Motor neuron (in vitro differentiated cells): ENCODE measurements at places on chromosomes 2 and 18. TPM values are rescaled to one million over a fixed set of nuclear protein-coding genes. Genes with fewer than 3 reads are reported as not detected.
A peak's percentile ranks its signal among the peaks of the same experiment; 100 is the strongest.

DNA sequence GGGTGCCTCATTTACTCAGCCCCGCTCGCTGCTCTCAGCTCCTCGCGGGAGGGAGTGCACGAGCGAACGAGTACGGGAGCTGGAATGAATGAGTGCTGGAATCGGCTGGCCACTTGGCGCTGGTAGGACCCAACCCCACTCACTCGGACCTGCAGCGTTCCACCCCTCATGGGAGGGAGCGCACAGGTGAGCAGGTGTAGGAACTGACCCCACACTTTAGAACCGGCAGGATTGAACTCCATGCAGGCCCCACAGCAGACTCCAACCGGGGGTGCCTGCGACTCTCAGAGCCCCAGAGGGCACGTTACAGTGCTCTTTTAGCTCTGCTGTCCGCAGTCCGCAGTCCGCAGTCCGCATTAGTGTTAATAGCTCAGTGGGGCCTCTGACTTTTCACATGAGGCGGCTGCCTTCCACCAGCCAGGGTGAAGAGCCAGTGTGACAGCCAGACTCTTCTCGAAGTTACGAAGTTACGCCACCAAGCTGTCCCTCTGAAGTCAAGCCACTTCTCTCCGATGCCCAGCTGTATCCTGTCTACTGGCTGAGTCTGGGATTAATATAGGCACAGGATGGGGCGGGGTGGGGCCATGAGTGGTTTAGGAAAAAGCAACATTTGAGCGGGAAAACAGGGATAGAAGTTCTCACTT is 102.7 kb upstream of the ARHGAP15 start:
- ATAC-seq = no peak

GRCh38 chr2:24892928-24893327 is 27.1 kb downstream of the ADCY3 start:
- ATAC-seq = no peak

DNA sequence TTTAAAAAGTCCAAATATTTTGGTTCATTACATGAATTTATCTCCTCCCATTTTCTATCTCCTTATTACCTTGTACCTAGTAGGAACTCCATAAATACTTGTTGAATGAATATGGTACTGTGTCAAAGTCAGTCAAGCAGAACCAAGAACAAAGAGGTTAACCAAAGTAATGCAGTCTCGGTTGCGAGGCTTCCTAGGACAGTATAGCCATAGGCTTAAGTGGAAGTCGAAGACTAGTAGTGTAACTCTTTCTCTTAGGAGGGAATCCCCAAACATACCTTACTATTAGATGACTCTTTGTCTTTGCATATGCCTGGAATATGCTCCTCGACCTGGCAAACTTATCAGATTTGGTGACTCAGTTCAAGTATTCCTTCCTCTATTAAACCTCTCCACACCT is 4.8 kb downstream of the LIPT1 start:
- no peak for ATAC-seq

GRCh38 chr2:19973466-19973865 is 16.4 kb downstream of the WDR35 start:
- no peak for ATAC-seq

DNA sequence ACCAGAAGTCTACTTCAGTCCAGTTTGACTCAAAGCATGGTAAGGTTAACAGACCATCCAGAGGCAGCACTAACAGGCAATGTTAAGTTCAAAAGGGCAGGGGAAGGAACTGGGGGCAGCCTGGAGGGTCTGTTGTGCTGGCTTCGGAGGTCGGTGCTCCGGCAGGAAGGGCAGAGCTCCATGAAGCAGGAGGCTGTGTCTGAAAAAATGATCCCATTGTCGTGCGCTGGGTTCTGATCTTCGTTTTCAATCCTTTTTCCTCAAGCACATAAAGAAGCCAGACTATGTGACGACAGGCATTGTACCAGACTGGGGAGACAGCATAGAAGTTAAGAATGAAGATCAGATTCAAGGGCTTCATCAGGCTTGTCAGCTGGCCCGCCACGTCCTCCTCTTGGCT is 21.9 kb upstream of the DLX1 start:
- ATAC-seq = no peak

- ATAC-seq = peak; percentile 72
Observed at GRCh38 chr2:186422226-186422625, 63.8 kb upstream of the ZC3H15 start.

DNA sequence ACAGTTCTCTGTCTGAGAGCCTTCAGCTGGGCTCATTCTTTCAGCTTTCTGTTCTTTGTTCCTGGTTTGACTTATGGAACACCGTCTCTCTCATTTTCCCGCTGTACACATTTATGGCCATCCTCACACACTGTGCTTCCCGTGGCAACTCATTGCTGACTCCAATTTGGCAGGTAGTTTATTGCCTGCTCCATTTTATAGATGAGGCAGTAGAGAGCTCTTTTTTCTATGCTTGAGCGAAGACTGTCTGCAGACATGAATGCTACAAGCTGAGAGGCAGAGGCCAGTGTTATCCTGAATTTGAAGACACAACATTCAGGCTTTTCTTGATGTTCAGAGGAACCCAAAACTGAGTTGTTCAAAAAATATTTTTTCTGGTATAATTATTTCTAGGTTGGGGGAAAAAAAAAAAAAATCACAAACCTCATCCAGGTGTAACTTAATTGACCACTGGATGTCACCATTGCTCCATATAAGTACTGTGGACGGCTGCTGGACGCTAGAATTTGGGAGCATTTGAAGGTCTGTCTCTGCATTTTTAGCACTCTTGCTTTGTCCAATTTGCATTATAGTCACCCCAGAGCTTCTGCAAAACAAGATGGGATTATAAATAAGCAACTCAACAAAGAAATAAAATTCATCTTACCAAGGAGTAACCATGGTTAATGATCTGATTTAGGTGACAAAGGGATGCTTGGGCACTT is 83.5 kb downstream of the HRH4 start:
- ATAC-seq = peak; percentile 56

DNA sequence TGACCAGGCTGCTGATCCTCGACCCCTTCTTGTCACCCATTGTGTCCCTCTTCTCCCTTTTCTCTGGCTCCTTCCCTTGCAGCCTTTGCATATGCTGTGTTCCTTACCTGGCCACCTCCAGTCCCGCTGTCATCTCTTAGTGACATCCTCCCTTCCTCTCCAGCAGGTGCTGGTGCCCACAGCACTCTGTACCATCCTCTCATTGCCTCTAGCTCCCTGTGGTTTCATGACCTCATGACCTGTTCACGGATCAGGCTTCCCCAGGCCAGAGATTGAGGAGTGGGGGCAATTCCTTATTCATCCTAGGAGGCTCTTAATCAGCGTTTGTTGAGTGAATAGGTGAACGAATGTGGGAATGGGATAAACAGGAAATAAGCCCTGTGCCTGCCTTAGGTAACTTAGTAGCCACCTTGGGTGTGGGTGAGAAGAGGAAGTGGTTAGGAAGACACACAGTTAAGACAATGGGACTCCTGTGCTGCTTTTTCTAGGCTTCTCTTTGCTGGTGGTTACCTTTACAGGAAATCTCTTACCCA is 35.5 kb downstream of the ITGA6 start:
- ATAC-seq = no peak

DNA sequence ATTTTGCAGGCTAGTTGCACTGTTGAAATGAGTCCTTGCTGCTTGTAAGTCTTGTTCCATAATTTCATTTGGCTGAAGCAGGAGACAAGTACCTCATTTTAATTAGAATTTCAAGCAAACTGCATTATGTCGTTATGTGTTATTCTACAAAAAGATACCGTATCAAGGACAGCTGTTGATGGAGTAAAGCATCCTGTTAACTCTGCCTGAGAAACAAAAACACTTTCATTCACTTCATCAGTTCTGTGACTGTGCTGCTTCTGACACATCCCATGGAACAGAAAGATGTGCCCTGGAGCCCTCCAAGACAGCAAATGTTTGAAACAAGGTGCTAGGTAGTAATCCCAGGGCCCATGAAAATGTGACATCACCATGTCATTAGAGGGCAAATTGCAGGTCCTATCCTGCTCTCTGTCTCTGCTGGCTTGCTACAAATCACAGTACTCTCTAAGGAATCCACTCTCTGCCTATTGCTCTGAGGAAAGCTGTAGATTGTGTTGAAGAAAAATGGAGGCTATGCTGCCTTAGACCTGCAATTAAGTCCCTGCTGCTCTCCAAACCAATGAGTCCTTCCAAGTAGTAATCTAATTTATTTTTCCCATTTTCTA is 209.7 kb upstream of the PARD3B start:
- ATAC-seq = no peak

DNA sequence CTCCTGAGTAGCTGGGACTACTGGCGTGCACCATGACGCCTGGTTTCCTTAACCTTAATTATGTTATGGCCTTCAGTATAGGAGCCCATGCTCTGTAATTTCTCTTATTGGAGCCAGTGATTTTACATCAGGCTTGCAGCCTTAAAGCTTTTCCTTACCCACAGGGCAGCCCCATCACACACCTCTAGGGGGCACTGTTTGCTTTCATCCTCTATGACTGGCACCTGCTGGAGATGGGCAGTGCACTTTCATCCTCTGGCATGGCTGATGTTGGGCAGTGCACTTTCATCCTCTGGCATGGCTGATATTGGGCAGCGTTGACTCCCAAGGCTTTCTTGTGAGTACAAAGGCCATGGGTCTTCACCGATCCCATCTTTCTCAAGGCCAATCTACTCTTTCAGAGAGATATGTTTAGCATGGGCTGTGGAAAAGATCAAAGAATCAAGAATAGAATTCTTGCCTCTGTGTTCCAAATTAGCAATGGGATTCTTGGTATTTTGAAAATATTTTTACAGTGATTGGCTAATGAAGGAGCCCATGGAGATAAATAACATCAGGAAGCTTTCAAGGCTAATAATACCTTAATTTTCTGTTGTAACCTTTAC is 80.7 kb upstream of the MEX3C start:
- no peak for ATAC-seq

- no peak for ATAC-seq
Observed at GRCh38 chr2:174013315-174013751, 48.2 kb upstream of the SP3 start.

DNA sequence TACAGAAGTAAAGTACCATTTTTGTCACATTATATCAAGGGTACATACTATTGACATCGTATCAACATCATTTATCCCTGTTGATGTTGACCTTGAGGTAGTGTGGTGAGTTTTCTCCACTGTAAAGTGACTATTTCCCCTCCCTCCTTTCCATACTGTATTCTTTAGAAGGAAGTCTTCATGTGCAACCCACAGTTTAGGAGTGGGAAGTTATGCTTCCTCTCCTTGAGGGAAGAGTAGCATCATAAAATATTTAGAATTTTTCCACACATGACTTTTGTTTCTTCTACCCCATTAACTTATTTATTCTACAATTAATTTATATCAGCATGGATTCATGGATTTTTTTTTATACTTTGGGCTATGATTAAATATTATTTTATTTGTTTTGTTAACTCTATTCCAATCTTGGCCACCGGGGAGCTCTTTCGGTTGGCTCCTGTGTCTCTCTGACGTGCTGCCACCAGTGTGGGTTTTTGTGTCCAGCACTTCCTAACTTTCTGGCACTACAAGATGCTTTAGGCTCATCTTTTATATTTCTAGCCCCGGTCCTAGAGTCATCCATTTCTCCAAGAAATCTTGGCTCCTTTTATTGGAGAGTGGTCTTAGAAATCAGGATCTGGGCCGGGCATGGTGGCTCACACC is 19.0 kb downstream of the AQP12B start:
- ATAC-seq = no peak

DNA sequence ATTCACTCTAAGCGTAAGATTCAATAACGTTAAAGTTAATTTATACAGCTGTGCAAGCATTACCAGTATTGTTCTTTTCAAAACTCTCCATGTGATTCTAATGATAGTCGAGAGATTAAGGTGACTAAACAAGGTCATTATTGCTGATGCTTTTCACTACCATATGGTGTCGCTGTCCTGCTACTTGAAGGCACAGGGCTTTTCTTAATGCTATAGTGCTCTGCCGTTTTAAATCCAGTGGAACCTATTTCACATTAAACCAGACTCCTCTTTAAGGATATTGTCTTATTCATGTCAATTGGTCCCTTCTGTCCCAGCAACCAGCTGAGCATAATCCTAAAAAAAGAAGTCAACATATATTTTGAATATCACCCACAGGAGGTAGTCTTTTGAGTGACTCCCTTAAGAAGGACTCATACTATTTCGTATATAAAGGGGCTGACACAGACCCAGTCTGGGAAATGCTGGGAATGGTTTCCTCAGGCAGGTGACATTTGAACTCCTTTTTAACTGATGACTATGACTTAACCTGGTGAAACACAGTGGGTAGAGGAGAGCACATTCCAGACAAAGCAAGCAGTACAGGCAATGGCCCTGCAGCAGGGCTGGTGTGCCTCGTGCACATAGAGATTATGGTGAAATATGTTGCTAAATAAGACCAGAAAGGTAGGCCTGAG is 53.9 kb upstream of the CYTIP start:
- ATAC-seq = peak; percentile 73

DNA sequence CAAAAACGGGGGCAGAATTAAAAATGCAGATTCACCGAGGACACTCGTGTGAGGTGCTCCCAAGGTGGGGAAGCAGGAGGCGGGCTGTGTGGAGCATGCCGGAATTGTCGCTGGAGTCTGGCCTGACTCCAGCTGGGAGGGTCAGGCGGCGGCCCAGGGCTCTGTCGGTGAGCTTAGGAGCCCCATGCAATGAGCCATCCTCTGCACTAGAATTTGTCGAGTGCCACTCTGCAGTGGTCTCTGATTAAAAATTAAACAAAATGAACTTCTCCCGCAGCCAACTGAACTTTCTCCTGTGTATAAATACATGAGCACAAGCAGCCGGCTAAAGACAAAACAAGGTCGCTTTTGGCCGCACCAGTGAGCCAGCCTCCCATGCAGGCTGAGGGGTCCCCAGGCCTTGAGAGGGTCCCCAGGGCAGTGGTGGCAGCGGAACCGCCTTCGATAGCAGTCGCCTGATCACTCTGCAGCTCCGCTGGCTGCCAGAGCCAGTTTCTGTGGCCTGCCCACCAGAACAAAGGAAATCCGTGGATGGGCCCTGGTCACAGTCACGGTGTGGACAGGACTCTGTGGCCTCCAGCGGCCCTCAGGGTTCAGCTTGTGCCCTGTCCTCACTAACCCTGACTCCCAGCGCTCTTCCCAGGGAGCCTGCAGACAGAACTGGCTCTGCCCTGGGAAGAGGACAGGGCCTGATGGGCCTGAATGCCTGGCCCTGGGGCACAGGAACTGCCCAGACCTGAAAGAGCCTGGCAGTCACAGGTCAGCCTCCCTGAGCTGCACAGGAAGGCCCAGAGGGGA is 201.3 kb downstream of the EIPR1 start:
- no peak for ATAC-seq

GRCh38 chr2:59256290-59256689 is 1015.2 kb upstream of the FANCL start:
- ATAC-seq = no peak

GRCh38 chr2:44360749-44361329 is 455 bp downstream of the PREPL start:
- peak; percentile 8 for ATAC-seq

- no peak for ATAC-seq
Observed at GRCh38 chr18:60066219-60066975, 166.6 kb downstream of the PMAIP1 start.

GRCh38 chr2:181404472-181404871 is 52.7 kb upstream of the ITGA4 start:
- ATAC-seq = no peak

The KYNU gene
- total RNA-seq = 0.36 TPM in 1 of 2 replicates, not detected in the other

The KLHL30 gene
- total RNA-seq = 0.19 and 0.22 TPM in 2 replicates

The SPP2 gene
- not detected in 2 replicates for total RNA-seq

The HRH4 gene
- 0.19 and 0.22 TPM in 2 replicates for total RNA-seq

The MTCL1 gene
- 10.8 and 13.9 TPM in 2 replicates for total RNA-seq

The GPR39 gene
- 0.64 and 1.0 TPM in 2 replicates for total RNA-seq

The TLX2 gene
- total RNA-seq = 0.27 and 0.36 TPM in 2 replicates

The CNTNAP5 gene
- 12.6 and 13.3 TPM in 2 replicates for total RNA-seq

The IGFBP5 gene
- total RNA-seq = 104 and 234 TPM in 2 replicates

The ICOS gene
- total RNA-seq = not detected in 2 replicates
